ENCODE measurements at places on chromosomes 2 and 18.

- no peak for DNase-seq
These were observed 10.9 kb upstream of the SLC4A3 start for GRCh38 chr2:219616550-219616949.

DNA sequence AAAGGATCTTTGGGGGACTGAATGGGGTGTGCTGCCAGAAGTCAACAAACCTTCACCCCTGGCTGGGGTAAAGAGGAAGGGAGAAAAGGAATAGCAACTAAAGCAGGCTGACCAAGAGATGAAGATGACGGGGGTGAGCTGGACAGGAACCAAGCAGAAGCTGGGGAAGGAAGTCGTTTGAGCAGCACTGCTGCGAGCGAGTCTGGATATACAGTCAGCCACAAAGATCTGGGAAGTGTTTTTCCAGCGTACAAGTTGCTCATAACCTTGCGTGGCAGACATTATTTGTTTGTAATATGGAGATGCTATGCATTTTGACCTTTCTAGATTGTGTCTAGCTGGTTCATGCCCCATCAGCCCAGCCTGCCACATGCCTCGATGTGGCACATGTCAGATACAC, 71.2 kb downstream of the EIF2AK3 start:
- DNase-seq, result no peak

- no peak for DNase-seq
These were observed 34.8 kb downstream of the CACNB4 start for GRCh38 chr2:152064001-152064400.

GRCh38 chr18:59300676-59301285, 17.7 kb downstream of the CPLX4 start:
- peak; percentile 76 for DNase-seq

GRCh38 chr18:63356272-63356896, 10.6 kb downstream of the KDSR start:
- DNase-seq, result no peak

DNA sequence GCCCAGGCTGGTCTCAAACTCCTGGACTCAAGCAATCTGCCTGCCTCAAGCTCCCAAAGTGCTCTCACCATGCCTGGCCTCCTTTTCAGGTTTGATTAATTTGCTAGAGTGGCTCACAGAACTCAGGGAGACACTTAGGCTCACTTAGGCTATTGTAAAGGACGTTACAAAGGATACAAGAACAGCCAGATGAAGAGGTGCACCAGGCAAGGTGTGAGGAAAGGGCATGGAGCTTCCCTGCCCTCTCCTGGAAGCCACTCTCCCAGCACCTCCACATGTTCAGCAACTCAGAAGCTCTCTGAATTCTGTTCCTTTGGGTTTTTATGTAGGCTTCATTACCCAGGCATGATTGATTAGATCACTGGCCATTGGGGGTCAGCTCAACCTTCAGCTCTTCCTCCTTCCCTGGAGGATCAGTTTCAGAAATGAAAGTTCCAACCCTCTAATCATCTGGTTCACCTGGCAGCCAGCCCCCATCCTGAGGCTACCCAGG, 78.7 kb upstream of the RGPD5 start:
- DNase-seq, result peak; percentile 56

DNA sequence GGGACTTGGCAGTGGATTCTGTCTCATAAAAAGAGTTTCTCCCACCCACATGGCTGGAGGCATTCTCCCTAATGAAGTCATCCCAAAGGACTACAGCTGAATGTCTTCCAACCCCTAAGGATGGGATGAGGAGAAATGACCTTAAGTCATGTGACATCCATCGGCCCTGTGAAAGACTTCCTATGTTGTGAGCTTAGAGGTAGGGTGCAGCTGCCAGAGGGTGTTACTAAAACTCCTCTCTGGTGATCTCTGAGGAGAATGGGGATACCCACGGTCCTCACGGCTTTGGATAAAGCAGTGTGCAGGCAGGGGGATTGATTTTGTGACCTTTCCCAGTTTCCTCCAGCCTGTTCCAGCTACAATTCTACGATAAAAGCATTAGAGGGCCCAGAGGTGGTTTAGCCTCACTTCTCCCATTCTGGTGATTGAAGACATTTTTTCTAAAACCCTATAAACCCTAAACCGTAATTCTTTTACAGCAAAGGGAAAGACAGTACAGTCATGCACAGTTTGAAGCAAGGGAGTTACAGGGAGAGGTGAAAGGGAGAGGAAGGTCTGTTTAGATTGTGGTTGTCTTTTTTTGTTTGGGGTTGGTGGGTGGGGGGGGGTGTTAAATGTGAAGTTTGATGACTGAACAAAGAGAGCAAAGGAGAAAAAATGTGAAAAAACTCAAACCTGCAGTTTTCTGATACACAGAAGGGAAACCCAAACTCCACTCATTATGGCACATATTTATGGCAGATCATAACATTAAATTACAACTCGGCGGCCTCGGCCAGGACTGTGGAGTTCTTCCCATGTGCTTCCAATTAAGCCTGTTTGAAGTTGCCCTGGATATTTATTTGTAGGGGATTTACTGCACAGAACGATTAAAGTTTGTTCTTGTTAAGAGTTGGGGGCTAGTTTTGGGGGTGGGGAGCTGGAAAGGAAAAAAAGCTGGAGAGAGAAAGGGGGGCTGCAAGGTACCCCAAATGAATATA, 26.6 kb upstream of the SLC14A2 start:
- no peak for DNase-seq

DNA sequence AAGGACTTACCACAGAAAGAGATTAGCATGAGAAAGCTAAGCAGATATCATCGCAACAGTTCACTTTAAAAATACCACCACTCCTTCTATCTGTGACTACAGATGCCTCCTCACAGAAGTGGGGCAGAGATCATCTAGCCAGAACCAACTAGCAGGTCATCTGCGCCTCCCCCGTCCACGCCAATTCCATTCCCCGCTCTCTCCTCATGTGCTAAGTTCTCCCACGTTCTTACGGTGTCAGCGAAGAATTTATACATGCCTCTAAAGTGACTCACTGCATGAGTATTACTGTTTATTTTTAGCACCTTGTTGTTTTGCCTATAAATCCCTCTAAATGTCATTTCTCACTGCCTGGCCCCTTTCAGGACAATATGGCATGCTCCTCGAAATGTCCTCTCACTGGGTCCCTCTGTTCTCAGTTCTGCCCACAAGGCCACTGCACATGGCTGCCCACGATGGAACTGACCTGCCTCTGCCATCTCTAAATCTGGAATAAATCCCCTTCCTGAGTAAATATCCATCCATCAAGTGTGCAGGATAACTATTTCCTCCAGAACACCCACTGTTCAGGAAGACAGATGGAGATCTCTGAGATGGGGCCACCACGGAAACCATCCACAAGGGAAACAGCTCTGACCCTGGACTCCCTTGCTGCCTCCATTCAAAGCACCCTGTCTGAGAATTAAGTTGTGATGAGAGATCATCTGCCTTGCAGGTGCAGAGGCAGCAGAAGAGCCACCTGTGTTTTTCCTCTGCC, 137.7 kb downstream of the IRS1 start:
- peak; percentile 96 for DNase-seq

DNA sequence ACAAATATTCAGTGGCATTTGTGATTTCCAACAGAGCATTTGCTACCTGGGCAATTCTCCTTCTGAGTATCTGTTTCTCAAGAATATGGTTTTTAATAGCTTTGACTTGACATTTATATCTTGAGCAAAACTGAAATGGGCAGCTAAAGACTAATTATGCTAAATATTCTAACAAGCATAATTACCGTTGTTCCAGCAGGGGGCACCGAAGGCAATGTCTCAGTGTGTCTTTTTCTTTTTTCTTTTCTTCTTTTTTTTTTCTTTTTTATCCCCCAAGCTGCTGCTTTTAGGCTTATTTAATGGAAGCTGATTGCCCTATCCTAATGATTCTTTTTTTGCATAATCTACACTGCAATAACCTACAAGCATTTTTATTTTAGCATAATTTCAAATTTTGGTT, 138.9 kb upstream of the NABP1 start:
- DNase-seq, result peak; percentile 7

DNA sequence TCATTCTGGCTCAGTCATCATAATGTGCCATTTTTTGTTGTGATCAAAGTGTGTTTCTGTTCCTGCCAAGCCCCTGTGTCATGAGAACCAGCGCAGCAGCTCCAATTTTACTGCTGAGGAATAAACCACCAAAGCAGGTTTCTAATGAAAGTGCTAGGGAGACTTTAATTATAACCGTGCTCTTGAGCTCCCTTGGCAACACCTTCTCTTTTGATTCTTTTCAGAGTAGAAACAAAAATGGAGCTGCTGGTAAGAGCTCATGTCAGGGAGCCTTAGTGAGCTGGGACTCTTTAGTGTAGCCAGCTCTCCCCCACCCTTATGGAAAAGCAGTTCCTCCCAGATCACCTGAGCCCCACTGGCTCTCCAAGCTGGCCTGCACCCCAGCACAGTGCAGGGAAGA, 74.3 kb downstream of the LYPD1 start:
- DNase-seq, result no peak

- peak; percentile 51 for DNase-seq
These were observed 49.8 kb upstream of the ASB1 start for GRCh38 chr2:238376884-238377391.

DNA sequence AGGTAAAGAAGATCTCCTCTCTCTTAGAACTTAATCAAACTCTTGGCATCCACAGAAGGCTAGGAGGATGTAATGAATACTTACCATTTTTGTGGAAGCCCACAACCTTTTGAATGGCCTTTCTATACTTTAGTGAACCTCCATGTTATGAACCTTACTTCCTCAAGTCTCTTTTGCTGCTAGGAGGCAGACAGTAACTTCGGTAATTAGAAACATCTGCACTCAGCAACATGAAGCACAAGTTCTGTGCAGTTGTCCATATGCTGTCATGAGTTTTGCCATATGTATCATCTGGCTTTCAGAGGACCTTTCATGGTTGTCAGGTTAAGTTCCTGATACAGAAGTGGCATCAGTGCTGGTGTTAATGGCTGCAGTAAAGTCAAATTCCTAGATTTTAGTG, 50.4 kb downstream of the PDK1 start:
- DNase-seq, result no peak

GRCh38 chr18:79806976-79807841, 9.5 kb downstream of the KCNG2 start:
- no peak for DNase-seq

- DNase-seq, result peak; percentile 78
These were observed 58.3 kb downstream of the FEZ2 start for GRCh38 chr2:36539631-36540030.

DNA sequence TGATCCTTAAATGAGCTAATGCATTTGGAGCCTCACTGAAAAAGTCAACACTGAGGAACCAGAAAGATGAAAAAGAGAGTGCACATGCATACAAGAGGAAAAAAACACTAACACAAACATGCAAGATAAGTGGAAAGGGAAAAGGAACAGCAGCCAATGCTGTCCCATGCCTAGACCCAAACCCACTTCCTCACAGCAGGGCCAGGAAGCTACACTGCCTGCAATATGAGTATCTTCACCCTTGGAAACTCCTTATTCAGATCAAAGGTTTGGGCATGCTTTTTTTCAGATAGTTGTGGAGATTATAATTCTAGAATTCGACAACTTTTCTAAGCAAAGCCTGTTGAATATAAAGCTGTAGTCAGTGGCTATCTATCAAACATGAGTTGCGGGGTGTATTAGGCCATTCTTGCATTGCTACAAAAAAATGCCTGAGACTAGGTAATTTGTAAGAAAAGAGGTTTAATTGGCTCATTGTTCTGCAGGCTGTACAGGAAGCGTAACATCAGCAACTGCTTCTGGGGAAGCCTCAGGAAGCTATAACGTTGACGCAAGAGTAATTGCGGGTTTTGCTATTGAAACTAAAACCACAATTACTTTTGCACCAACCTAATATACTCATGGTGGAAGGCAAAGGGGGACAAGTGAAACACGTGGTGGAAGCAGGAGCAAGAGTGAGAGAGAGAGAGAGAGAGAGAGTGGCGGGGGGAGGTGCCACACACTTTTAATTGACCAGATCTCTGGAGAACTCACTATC, 138.2 kb downstream of the MBD2 start:
- no peak for DNase-seq

DNA sequence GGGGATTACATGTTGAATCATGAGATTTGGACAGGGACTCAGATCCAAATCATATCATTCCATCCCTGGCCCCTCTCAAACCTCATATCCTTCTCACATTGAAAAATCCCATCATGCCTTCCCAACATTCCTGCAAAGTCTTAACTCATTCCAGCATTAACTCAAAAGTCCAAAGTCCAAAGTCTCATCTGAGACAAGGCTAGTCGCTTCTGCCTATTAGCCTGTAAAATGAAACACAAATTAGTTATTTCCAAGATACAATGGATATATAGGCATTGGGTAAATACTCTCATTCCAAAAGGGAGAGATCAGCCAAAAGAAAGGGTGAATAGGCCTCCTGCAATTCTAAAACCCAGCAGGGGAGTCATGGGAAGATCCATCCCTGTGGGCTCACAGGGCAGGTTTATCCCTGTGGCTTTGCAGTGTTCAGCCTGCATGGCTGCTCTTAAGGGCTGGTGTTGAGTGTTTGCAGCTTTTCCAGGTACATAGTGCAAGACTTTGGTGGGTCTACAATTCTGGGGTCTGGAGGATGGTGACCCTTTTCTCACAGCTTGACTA, 21.2 kb upstream of the SLC14A1 start:
- DNase-seq, result peak; percentile 43

- peak; percentile 53 for DNase-seq
These were observed 75.8 kb upstream of the SLC1A4 start for GRCh38 chr2:64913357-64913869.

- DNase-seq, result peak; percentile 44
These were observed 5.1 kb downstream of the FIGLA start for GRCh38 chr2:70785137-70785911.

GRCh38 chr2:10160203-10160955, 37.8 kb downstream of the RRM2 start:
- no peak for DNase-seq

DNA sequence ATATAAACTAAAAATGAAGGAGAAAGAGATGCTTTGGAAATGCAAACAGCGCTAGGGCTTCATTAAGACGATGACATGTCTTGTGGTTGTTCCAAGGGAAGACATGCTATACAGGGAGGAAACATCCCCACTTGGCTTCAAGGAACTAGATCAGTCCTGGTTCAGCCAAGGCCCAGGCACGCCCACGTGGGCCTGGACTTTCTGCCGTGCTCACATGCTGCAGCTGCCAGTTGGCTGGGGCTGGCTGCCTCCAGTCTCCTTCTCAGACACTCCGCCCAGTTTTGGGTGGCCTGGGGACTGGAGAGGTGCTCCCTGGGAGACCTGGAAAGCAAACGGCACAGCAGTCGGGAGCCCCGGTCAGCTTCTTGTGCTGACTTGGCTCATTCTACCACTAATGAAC, 109.6 kb downstream of the GLI2 start:
- no peak for DNase-seq

GRCh38 chr2:2664989-2665833, 334.1 kb upstream of the MYT1L start:
- DNase-seq, result peak; percentile 80

DNA sequence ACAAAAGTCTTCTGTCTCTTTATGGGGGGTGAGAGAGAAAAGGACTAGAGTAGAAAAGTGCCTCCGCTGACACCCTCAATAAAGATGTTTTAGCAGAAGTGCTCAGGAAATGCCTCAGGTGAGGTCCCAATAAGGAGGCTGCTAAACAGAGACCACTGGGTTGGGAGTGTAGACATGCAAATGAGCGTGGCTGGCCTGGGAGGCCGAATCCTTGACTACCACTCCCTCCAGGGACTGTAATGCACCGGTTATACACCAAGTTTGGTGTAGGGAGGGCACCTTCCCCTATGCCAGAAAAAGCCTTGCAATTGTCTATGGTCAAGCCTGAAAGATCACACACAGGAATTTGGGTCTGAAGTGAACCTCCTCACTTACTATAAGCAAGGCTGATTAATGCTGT, 1.8 kb downstream of the TMX3 start:
- DNase-seq, result no peak

GRCh38 chr2:200860092-200860795, 4.2 kb downstream of the CLK1 start:
- peak; percentile 48 for DNase-seq
